Kidney epithelial cell (primary cell): ENCODE measurements at places on chromosomes 6 and 20.

DNA sequence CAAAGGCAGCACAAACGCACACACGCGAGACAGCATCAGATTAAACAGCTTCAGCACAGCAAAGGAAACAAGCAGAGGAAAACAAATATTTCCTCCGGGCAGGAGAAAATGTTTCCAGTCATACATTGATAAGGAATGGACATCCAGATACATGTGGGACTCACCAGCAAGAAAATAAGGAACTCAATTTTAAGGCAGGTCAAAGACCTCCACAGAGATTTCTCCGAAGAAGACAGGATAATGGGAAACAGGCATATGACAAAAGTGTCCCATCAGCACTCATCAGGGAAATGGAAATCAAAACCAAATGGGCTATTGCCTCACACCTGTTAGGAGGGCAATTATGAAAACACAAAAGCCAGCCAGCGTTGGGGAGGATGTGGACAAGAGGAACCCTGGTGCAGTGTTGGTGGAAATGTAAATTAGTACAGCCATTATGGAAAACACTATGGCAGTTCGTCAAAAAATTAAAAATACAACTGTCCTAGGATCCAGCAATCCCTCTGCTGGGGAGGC, 9.7 kb upstream of the SLCO4A1 start:
- no peak for DNase-seq

GRCh38 chr6:100234625-100235024, 230.1 kb downstream of the SIM1 start:
- no peak for DNase-seq

GRCh38 chr6:14734416-14735340, 511.2 kb upstream of the JARID2 start:
- DNase-seq: peak; percentile 57

DNA sequence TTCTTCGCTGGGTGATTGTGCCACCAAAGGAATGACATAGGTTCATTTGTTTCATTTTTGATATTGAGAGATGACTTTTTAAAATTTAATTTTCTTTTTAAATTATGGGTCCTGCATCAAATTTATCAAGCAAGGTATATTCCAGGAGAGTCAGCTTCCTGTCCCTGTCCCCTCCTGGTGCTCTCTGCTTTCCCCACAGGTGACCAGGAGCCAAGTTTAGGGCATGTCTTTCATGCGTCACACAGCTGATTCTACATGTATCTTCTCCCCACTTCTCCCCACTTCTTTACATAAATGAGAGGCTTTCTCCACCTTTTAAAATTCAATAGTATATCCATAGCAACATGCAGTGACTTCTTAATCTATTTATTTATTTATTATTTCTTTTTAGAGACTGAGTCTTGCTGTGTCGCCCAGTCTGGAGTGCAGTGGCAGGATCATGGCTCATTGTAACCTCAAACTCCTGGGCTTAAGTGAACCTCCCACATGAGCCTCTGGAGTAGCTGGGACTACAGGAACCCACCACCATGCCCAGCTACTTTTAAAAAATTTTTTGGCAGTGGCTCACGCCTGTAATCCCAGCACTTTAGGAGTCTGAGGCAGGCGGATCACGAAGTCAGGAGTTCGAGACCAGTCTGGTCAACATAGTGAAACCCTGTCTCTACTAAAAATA, 30.0 kb downstream of the OSBPL2 start:
- no peak for DNase-seq

GRCh38 chr6:131946404-131946991, 4.7 kb downstream of the CCN2 start:
- DNase-seq: peak; percentile 7

- DNase-seq: no peak
Measured at GRCh38 chr20:12014276-12014675, 96.6 kb downstream of the BTBD3 start.

GRCh38 chr6:125766641-125767040, 17.2 kb downstream of the HEY2 start:
- no peak for DNase-seq
